ENCODE measurements at places on chromosomes 7 and 10.
A peak's percentile ranks its signal among the peaks of the same experiment; 100 is the strongest.

GRCh38 chr10:119209035-119209735 lies 1.8 kb downstream of the GRK5 start:
- peak; percentile 65 for DNase-seq

DNA sequence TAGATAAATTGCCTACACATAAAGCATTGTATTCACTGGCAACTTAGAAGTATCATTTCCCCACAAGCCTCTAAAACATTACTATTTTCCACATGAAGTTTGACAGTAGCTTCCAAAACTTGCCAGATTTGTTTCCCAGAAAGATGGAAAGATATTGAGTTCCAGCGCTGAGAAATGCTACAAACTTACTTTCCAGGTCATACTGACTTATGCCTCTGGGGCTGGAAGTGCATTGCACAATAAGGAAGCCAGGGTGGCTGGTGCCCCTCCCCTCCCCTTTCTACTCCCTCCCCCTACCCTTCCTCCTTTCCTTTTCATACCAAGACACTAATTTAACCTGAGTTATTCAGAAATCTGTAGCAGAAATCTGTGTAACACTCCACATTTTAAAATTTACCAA lies 212.6 kb downstream of the WDR37 start:
- no peak for DNase-seq

DNA sequence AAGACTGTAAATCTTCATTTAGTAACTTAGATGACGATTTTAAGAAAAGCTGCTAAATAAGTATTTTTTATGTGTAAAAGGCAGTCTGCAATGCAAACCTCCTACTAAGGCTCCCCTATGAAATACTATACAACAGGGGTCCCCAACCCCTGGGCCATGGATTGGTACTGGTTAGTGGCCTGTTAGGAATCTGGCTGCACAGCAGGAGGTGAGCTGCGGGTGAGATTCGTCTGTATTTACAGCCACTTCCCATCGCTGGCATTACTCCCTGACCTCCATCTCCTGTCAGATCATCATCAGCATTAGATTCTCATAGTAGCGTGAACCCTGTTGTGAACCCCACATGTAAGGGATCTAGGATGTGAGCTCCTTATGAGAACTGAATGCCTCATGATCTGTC lies 580.4 kb downstream of the MAGI2 start:
- no peak for DNase-seq

DNA sequence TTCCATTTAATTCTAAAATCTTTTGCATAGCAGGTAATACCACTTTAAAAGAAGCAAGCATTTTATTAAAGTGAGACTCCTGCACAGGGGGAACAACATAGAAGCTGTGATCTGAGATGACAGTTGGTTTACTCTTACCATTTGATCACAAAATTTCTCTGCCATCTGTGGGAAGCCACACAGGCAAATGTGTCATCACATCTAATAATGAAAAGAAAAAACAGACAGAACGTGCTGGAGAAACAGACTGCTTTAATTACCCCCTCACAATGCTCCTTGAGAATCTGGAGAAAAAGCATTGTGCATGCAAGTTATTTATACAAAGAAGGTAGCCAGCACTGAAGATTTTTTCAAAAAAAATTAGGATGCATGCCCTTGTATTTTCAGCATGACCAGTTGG lies 165.2 kb upstream of the PTER start:
- DNase-seq, result no peak

Data from naive thymus-derived CD8-positive, alpha-beta T cell (primary cell).